ENCODE measurements at places on chromosomes 3 and 15. TPM values are rescaled to one million over a fixed set of nuclear protein-coding genes. Genes with fewer than 3 reads are reported as not detected.

The LIPH gene
- total RNA-seq, result 36.8 TPM

The GOLGA8O gene
- not detected for total RNA-seq

The GRM2 gene
- total RNA-seq, result 0.10 TPM

The SEC62 gene
- 33.5 TPM for total RNA-seq

The LNP1 gene
- 1.4 TPM for total RNA-seq

Measured in upper lobe of left lung (tissue), 6 donors.